Epithelial cell of umbilical artery (primary cell): ENCODE measurements at places on chromosomes 2 and 18. TPM values are rescaled to one million over a fixed set of nuclear protein-coding genes. Genes with fewer than 3 reads are reported as not detected.

ZNF519 gene
- total RNA-seq, result 2.9 and 3.0 TPM in 2 replicates

TMEM198 gene
- not detected in 2 replicates for total RNA-seq

CD8B gene
- total RNA-seq, result not detected in 2 replicates

RNASEH1 gene
- 42.1 and 42.6 TPM in 2 replicates for total RNA-seq
